ENCODE measurements at places on chromosomes 7 and 10.

DNA sequence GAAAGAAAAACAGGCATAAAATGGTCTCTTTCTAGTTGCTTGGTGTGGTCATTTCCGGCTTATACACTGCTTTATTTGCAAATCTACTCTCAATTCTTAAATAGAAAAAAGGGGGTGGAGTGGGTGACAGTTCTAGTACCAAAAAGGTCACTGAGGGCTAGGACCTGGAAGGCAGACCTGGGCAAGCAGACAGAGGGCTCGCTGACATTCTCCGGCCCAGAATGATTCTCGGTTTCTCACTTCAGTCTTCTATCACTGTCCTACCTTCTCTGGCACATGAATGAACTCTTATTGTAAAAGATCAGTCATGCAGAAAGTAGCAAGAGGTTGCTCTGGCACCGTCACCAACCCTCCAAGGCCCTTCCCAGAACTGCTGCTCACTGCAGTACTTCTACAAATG, 54.0 kb downstream of the MALSU1 start:
- DNase-seq = no peak

DNA sequence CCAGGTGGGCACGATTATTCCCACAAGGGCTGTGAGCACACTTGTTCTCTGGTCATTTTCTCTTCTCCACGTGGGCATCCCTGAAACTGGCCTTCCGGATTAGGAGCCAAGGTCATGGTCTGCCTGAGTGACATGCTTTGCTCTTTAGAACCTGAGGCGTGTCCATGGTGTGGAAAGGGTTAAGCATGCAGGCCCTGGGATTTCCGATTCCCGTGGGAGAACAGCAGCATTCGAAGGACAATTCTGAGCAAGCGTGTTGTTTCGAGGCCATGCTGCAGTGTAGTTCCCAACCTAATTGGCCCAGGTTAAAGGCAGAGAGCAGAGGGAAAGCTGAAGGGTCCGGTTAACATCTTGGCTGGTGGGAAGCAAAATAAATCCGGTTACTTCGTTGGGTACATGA, 245.9 kb downstream of the SKAP2 start:
- DNase-seq = no peak

DNA sequence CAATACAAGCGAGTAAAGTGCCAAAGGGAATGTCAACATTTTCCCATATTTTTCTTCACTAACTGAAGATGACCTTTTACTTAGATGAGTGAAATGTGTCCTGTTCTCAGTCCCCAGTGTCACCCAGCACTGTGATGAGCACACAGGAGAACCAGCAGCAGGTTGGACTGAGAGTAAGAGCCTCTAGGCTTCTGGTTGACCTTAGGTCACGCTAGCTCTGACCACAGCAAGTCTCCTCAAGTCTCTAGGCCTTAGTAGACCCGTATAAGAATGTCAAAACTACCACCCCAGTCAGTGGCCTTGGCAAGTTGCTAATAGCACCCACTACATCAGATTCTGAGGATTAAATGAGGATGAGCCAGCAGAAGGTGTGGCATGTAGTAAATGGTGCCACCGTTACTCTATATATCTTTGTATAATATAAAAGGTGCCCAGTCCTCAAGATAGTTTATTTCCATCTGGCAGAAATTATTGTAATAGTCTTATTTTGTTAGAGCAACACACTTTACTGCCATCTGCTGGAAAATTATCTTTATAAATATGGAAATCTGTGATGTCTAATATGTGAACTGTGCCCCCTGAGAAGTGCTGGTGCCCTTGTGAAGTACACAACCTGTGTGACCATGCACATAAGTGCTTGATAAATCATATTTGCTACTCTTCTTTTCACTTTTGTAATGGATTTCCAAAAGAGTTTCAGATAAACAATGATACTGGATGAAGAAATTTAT, 75.7 kb downstream of the SPAG6 start:
- DNase-seq = no peak

DNA sequence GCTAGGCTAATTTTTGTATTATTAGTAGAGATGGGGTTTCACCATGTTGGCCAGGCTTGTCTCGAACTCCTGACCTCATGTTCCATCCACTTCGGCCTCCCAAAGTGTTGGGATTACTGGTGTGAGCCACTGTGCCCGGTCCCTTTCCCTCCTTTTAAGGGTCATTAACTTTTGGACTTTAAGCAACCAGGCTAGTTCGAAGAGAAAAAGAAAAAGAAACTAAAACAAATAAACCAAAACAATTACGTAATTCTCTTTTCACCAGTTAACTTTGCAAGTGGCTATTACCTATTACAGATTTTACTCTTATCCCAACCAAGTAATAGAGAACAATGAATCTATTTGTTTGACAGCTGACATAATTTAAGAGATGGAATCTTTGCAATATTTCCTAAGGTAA, 72.8 kb upstream of the SEMA3C start:
- no peak for DNase-seq

GRCh38 chr10:22693371-22693784, 21.0 kb downstream of the PIP4K2A start:
- DNase-seq = no peak

- DNase-seq = no peak
Measured at GRCh38 chr7:150969475-150969874, 8.6 kb downstream of the KCNH2 start.

- no peak for DNase-seq
Measured at GRCh38 chr10:70851597-70852475, 36.1 kb downstream of the SGPL1 start.

Measured in right hindlimb (tissue), 1 donor.